ENCODE measurements at places on chromosomes 7 and 10.
A peak's percentile ranks its signal among the peaks of the same experiment; 100 is the strongest.

DNA sequence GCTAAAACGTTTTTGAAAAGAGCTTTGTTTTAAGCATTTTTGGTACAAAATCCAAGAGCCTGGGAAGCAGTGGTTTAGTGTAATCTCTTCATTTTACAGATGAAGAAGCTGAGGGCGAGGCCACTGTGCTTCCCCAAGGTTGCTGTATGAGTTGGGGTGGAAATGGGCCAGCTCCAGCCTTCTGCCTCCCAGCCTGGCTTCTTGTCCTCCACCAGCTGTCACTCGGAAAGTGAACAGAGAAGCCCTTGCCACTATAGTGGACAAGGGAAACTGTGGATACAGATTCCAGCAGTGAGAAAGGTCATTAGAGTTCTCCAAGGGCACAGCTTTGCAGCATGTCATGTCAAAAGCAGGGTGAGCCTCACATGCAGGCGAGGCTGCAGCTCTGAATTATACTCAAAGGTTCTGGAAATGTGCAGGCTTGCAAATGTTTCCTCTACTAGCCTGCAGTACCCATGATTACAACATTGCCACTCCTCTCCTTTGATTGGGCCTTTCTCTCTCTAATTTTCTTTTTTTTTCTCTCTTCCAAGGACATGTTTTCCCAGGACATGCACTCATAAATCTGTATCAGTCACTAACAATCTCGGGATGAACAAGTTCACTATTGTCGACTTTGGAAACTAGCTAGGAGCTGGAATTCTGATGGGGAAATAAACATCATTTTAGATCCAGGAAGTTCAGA is 33.0 kb downstream of the BAMBI start:
- no peak overlapping the region for H3K4me3 ChIP-seq
- H3K27ac ChIP-seq = peak overlapping the region; percentile 4
- no peaks in the 10 kb centered on the region for H3K27me3 ChIP-seq
- H3K4me1 ChIP-seq = peaks cover 6% of the 10 kb centered on the region

GRCh38 chr10:35569111-35569707 is 35.9 kb upstream of the GJD4 start:
- no peak for DNase-seq
- H3K4me3 ChIP-seq = no peak overlapping the region
- no peak overlapping the region for H3K27ac ChIP-seq
- H3K4me1 ChIP-seq = peaks cover 3% of the 10 kb centered on the region

DNA sequence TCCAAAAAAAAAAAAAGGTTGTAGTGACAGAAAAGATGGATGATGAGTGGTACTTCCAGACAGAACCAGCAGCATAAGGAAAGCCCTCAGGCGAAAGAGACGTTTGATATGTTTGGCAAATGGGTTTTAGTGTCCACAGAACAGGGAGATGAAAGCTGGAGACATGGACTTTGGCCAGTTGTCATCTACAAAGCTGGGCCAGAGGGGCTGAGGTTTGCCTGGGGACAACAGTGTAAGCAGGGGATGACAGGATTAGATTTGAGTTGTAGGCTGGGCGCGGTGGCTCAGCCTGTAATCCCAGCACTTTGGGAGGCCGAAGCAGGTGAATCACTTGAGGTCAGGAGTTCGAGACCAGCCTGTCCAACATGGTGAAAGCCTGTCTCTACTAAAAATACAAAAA is 47.8 kb upstream of the ELN start:
- no peak overlapping the region for H3K4me3 ChIP-seq
- H3K36me3 ChIP-seq = no peaks in the 10 kb centered on the region
- no peaks in the 10 kb centered on the region for H3K27me3 ChIP-seq
- no peaks in the 10 kb centered on the region for H3K4me1 ChIP-seq
- no peak for DNase-seq
- H3K27ac ChIP-seq = no peak overlapping the region

- H3K4me3 ChIP-seq = peak overlapping the region; percentile 63
- DNase-seq = no peak
- H3K36me3 ChIP-seq = no peaks in the 10 kb centered on the region
- H3K27ac ChIP-seq = peak overlapping the region; percentile 97
These were observed 1.1 kb downstream of the EGFR start for GRCh38 chr7:55019691-55020465.

GRCh38 chr7:70210200-70210935 is 612.1 kb downstream of the AUTS2 start:
- DNase-seq = no peak
- no peak overlapping the region for H3K4me3 ChIP-seq
- H3K4me1 ChIP-seq = peaks cover 19% of the 10 kb centered on the region
